Activated CD4-positive, alpha-beta memory T cell treated with anti-CD3 and anti-CD28 coated beads, Interleukin-2, amount 10 ng/mL, durations not matched to agents 7 days and 5 days (primary cell): ENCODE measurements at places on chromosomes 5 and 9. TPM values are rescaled to one million over a fixed set of nuclear protein-coding genes. Genes with fewer than 3 reads are reported as not detected.
A peak's percentile ranks its signal among the peaks of the same experiment; 100 is the strongest.

The SLC23A1 gene
- total RNA-seq = 1.0 TPM

The LCN2 gene
- not detected for total RNA-seq

The STPG3 gene
- total RNA-seq = not detected

The PHF24 gene
- total RNA-seq = not detected

The ANXA2R gene
- total RNA-seq = 25.1 TPM

The PCSK5 gene
- 1.2 TPM for total RNA-seq

The DNM1 gene
- 0.30 TPM for total RNA-seq

The RGMB gene
- total RNA-seq = 0.65 TPM

- H3K27me3 ChIP-seq = no peaks in the 10 kb centered on the region
- no peak for DNase-seq
- H3K4me3 ChIP-seq = no peak overlapping the region
- no peaks in the 10 kb centered on the region for H3K4me1 ChIP-seq
- no peak overlapping the region for H3K27ac ChIP-seq
Measured at GRCh38 chr5:7376871-7377270, 19.1 kb upstream of the ADCY2 start.

- no peak for DNase-seq
- H3K27ac ChIP-seq = peak overlapping the region; percentile 98
- peaks cover 71% of the 10 kb centered on the region for H3K4me1 ChIP-seq
- H3K4me3 ChIP-seq = no peak overlapping the region
- peaks cover 12% of the 10 kb centered on the region for H3K36me3 ChIP-seq
Measured at GRCh38 chr5:1791176-1791575, 8.5 kb downstream of the MRPL36 start.

DNA sequence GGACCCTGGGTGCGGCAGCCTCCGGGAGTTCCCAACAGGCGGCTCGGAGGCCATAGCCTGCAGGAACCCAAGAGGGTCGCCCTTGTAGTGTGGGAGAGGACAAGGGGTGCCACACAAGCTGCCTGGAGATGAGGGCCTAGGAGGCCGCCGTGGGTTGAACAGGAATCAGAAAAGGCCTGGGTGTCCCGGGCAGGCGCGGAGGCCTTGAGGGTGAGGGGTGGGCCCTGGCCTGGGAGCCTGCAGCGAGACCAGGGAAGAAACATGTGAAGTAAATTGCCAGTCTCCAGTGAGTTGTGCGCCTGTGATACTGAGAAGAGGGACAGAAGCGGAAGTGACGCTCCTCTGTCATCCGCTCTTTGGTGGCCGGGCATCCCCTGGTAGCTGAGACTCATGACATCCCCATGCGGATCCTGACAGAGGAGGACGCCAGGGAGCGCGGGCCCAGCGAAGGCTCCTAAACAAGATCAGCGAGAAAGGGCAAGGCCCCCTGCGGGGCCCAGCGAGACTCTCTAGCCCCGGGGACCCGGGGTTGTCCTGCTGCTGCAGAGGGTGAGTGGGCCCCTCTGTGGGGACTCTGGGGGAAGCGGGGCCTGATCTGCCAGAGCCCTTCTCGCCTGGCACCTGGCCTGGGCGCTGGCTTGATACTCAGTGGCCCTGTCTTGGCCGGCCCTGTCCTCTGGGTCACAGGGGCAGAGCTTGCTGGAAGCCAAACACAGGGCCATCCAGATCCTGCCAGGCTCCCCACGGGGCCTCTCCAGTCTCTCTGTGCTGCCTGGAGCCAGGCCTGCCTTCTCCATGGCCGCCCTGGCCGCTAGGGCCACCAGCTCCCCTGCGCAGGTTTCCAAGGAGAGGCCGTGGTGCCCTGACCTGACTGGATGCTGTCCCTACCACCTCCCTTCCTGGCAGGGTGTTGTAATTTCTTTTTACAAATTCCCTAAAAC lies 788.4 kb downstream of the TLE4 start:
- H3K4me3 ChIP-seq = no peak overlapping the region
- H3K27ac ChIP-seq = no peak overlapping the region
- DNase-seq = no peak

GRCh38 chr9:94553029-94553938 lies 1.6 kb upstream of the PCAT7 start:
- no peaks in the 10 kb centered on the region for H3K36me3 ChIP-seq
- no peak overlapping the region for H3K27ac ChIP-seq
- DNase-seq = no peak
- no peaks in the 10 kb centered on the region for H3K4me1 ChIP-seq
- H3K27me3 ChIP-seq = peaks cover 34% of the 10 kb centered on the region
- no peak overlapping the region for H3K4me3 ChIP-seq

DNA sequence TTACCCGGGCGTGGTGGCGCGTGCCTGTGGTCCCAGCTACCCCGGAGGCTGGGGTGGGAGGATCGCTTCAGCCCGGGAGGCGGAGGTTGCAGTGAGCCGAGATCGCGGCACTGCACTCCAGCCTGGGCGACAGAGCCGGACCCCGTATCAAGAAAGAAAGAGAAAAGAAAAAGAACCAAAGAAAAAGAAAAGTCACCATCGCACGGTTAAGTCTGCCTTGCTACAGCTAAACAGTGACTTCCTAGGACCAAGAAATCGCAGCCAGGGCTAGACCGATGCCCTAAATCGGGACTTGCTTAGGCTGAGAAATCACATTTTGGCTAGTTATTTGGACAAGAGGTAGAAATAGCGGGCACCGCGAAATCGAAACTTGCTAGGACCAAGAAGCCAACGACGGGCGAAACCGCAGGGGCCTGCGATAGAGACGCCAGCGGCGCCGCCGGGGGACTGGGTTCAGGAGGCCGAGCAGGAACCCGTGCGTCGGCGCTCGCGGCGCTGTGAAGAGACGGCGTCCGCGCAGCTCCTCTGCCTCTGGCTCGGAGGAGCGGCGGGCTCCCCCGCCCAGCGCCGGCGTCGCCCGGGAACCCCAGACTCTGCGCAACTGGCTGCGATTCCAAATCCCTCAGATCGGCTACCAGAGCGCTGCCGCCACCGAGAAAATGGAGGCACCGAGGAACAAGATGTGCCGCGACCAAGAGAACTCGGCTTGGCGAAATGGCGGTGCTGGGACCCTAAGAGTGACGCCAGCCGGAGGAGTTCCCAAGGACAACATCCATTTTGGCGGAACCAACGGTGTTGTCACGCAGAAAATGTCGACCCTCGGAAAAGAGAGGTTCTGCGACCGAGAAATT lies 26.1 kb upstream of the ANXA2R start:
- H3K27ac ChIP-seq = peak overlapping the region; percentile 100
- DNase-seq = peak; percentile 77

- no peak for DNase-seq
- H3K27ac ChIP-seq = no peak overlapping the region
- peaks cover 80% of the 10 kb centered on the region for H3K27me3 ChIP-seq
- H3K4me3 ChIP-seq = no peak overlapping the region
- H3K36me3 ChIP-seq = no peaks in the 10 kb centered on the region
- H3K4me1 ChIP-seq = no peaks in the 10 kb centered on the region
Measured at GRCh38 chr5:54889826-54890225, 95.6 kb downstream of the ESM1 start.

DNA sequence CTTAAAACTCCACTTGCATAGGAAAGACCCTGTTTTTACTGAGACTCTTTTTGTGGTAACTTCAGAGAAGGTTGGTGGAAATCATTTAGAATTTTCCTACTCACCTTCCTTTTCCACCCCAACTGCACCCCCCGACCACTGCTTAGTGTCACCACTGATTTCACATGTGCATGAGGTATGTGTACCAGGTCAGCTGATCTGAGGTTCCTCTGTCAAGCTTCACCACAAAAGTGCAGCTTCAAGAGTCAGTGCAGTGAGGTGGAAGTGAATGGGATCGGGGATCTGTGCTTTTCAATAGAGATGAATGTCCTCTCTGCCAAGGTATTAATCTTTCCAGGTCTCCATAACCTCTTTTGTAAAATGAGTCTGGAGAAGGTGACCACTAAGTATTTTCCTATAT lies 260.5 kb upstream of the WWC1 start:
- no peaks in the 10 kb centered on the region for H3K4me1 ChIP-seq
- no peaks in the 10 kb centered on the region for H3K36me3 ChIP-seq
- no peak overlapping the region for H3K27ac ChIP-seq

DNA sequence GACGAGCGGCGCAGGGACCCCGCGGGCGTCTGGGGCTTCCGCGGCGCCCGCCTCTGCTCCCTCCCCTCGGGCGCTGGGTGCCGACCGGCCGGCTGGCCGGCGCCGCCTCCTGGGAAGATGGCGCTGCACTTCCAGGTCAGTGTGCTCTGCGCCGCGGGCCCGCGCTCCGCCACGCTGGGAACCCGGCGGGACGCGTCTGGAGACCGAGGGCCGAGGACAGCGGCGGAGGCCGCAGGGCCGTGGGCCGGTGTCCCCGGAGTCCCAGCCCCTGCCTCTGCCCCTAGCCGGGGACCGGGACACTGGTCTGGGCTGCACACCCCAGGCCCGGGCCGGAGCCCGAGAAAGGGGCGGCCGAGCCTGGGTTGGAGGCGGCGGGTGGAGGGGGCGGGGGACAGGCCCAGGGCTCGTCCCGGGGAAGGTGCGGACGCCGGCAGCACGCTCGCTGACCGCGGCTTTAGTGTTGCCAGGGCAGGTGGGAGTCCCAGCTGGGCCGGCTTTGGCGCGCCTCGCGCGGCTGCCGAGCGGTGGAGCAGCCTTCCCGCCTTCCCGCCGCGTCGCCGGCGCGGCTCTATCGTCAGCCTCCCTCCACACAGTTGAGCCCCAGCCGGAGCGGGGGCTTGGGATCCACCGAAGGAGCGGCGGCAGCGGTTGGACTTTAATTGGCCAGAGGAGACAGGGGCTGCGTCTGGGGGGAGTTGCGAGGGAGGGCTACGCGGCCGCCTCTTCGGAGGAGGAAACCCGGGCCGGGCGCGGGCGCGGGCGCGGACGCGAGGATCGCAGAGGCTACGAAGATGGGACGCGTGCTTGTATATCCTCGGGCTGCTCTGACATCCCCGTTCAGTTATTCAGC lies at the start of gene RANBP17:
Gene RANBP17, plus strand, starts transcription at position 102 of the 850 bp plus-strand sequence.
- no peak for DNase-seq
- peaks cover 18% of the 10 kb centered on the region for H3K36me3 ChIP-seq

DNA sequence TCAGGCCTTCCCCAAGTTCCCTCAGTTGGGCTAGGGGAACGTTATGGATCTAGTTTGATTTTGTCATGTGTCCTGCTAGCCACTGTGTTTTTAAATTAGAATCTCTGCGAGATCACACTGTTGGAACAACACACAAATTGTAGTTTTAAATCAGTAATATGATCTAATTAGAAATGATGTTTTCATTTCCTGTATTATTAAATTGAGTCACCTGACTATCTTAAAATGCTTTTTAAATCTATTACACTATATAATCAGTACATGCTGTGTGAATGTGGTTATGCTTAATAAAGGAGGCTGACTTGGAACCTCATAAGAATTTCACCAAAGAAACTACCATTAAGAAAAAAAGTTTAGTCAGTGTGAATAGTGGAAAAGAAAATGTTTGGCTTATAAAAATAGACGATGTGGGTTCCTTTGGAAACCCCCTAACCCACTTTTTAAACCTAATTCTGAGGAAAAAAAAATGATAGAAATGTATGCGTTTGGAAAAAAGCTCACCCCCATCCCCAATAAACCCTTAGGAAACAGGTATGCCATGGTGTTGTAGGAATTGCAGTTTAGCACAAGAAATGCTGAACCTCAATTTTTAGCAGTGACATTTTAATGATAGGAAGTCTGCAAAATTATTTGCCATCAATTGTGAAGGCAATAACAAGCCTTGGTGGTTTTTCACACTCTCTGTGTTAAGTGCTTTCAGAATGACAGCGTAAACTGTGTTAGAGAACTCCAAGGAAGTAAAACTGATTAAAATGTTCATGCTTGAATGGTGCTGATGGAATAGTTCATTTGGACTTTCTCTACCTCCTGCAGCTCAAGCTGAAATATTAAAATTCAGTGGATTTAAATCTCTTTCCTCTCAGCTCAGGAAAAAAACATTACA lies 59.0 kb downstream of the TLE4 start:
- H3K27ac ChIP-seq = no peak overlapping the region
- no peak overlapping the region for H3K4me3 ChIP-seq
- no peaks in the 10 kb centered on the region for H3K27me3 ChIP-seq
- H3K4me1 ChIP-seq = peaks cover 54% of the 10 kb centered on the region
- peaks cover 9% of the 10 kb centered on the region for H3K36me3 ChIP-seq

DNA sequence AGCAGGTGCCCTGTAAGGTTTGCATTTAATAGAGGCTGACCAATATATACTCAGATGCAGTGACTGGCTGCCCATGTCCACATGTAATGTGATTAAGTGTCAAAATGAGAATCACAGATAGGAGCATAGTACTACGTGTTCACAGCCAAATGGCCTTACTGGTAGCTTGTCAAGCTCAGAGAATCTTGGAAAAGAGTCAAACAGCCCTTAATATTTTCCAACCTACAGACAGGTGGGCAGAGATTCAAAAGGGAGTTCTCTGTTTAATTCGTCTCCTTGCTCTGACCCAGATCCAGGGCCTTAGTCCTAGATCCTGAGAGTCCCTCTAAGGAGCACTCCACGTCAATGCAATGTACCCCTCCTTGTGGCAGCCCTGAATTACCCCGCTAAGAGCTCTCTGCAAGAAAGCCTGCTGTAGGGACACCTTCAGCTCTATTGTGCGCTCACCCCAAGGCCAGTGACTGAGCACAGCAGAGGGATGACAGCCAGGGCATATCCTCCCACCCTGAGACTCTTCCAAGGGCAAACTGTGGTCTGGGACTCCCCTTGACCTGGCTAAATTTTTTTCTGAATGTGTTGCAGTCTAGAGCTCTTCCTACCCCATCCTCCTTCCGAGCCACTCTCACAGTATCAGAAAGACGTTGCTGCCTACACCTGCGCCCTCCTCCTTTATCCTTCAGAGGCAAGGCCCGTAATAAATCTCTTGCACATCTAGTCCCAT lies 159.2 kb downstream of the SNCAIP start:
- H3K27me3 ChIP-seq = no peaks in the 10 kb centered on the region
- no peaks in the 10 kb centered on the region for H3K4me1 ChIP-seq
- no peak overlapping the region for H3K27ac ChIP-seq
- no peak overlapping the region for H3K4me3 ChIP-seq
- no peak for DNase-seq

DNA sequence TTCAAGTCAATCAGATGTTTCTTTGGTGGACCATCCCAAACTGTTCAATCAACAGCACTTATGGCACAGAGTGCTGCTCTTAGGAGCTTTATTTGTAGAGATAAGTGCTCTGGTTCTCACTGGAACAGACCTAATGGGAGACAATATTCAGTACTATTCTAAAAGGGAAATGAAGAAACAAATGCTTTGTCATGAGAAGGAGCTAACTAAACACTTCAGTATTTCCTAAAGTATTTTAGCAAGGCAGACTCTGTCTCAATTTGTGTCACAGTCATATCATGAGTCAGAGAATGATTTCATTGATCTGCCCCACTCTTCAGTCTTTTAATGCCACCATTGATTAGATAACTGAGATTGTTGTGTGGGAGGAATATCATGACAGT lies 175.3 kb downstream of the SLF1 start:
- H3K4me3 ChIP-seq = peak overlapping the region; percentile 33
- peaks cover 9% of the 10 kb centered on the region for H3K27me3 ChIP-seq
- DNase-seq = no peak
- peak overlapping the region; percentile 94 for H3K27ac ChIP-seq
